ENCODE measurements at places on chromosomes 3 and 15. TPM values are rescaled to one million over a fixed set of nuclear protein-coding genes. Genes with fewer than 3 reads are reported as not detected.

DNA sequence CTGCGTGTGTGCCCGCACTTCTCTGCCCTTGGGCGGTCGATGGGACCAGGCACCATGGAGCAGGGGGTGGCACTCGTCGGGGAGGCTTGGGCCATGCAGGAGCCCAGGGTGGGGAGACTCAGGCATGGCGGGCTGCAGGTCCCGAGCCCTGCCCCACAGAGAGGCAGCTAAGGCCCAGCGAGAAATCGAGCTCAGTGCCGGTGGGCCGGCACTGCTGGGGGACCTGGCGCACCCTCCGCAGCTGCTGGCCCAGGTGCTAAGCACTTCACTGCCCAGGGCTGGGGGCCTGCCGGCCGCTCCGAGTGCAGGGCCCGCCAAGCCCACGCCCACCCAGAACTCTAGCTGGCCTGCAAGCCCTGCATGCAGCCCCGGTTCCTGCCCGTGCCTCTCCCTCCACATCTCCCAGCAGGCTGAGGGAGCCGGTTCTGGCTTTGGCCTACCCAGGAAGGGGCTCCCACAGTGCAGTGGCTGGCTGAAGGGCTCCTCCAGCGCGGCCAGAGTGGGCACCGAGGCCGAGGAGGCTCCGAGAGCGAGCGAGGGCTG, 553 bp upstream of the RTP4 start:
- no peak for DNase-seq

GRCh38 chr15:83837945-83838571, 184.1 kb downstream of the ADAMTSL3 start:
- DNase-seq, result no peak

- DNase-seq, result no peak
Observed at GRCh38 chr15:66641485-66642315, 60.3 kb upstream of the SMAD6 start.

DNA sequence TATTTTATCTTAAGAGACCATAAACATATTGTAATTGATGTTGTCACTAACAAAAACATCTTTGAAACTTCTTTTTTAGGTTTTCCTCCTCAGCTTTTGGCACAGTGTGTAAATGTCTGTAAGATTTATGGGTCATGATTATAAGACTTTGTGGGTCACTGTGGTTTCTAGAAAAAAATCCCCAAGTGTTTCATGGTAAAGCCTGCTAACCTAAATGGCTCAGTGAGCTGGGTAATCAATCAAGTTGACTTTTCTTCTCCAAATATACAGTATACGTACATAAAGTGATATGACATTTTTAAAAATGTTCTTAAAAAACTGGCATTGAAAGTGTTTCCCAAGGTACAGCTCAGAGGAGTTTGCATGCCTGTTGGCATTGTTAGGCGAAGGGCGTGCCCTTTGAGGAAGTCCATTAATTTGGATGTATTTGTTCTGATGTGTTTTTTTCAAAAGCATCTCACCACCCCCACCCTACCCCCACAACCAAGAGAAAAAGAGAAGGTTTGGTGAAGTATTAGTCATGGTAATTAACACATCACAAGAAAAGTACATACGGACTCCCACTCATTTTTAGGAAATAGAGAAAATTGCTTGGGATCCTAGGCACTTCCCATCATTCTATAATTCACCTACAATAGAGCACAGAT, 385.4 kb upstream of the LRRC3B start:
- no peak for DNase-seq

- no peak for DNase-seq
Observed at GRCh38 chr15:92502930-92503857, 109.5 kb downstream of the ST8SIA2 start.

DNA sequence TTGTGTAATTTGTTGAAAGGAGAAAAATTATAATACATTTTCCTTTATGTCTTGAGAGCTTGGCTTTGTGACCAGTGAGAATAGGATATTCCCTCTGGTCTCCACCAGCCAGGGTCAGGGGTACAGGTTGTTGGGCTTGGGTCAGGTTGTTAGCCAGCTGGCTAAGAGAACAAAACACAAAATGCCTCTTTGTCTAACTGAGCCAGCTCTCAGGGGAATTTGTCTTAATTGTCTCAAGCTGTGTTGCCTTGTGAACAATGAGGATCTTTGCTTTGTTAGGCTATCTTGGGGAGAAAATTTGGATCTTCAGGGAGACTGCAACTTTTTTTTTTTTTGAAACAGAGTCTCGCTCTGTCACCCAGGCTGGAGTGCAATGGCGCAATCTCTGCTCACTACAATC, 17.7 kb upstream of the GK5 start:
- no peak for DNase-seq

GRCh38 chr3:8482960-8483665, 18.5 kb upstream of the LMCD1 start:
- DNase-seq, result no peak

PGBD4 gene
- 2.2 TPM for polyA plus RNA-seq

GATM gene
- 505 TPM for polyA plus RNA-seq

Measured in forelimb muscle (tissue), 1 donor.